Caki2 (cell line): ENCODE measurements at places on chromosomes 2 and 18.

- DNase-seq, result peak; percentile 23
These were observed 19.2 kb upstream of the TMEM177 start for GRCh38 chr2:119659601-119660342.

DNA sequence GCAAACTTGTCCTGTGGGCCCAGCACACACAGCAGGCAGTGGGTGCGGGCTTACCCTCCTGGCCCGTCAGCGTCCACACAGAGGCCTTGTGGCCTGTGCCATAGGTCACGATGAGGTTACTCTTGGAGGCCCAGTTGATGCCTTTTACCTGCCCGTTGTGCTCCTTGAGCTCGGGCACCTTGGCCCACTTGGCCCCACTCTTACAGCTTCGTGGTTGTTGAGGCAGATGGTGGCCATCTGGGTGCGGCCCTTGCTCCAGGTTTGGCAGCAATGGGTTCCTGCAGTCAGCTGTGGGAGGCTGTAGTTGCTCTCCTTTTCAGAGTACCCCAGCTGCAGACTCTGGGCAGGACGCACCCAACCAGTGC, 45.5 kb upstream of the PTH2R start:
- no peak for DNase-seq

DNA sequence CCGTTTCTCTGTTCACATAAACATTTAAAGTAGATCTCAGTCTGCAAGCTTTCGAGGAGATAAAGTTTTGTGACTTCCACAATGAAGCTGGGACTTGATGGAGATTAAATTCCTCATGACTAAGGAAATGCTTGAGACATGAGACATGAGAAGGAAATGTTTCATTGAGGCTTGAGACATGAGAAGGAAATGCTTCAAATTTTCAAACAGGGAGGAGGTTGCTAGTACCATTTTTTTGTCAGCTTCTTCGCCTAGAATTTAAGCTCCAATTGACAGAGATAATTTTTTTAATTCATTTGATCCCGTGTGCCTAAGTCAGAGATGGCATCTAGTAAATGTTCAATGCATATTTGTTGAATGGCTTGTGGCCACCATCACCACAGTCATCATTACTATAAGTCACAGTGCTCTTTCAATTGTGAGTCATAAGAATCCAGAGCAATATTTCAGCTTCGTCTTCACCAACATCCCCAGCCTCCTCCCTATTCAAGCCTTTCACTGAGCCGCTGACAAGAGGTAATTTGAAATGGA, 543 bp upstream of the MARCHF4 start:
- peak; percentile 37 for DNase-seq

GRCh38 chr2:43265001-43265400, 38.6 kb upstream of the ZFP36L2 start:
- no peak for DNase-seq
